ENCODE measurements at places on chromosomes 5 and 9.
A peak's percentile ranks its signal among the peaks of the same experiment; 100 is the strongest.

- peak; percentile 55 for DNase-seq
Observed at GRCh38 chr5:62460578-62460983, 48.0 kb downstream of the IPO11 start.

GRCh38 chr5:156974328-156974727, 11.3 kb upstream of the TIMD4 start:
- no peak for DNase-seq

DNA sequence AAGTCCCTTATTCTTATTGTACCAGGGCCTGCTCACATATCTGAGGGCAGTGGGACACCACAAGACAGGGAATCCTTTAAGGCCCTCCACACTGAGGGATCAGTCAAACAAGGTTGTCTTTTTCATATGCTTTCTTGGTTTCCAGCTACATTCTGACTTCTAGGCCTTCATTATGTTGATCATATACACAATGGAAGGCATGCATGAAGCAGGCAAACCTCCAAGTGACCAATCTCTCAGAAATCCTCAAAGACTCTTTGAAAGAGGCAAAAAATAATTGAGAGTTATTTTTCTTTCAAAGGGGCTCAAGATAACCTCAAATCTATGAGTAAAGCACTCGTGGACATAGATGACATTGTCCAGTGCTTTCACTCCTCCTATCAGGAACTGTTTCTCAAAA, 1195.9 kb upstream of the ACO1 start:
- no peak for DNase-seq

- no peak for DNase-seq
Observed at GRCh38 chr5:71529682-71530081, 57.5 kb upstream of the MCCC2 start.

DNA sequence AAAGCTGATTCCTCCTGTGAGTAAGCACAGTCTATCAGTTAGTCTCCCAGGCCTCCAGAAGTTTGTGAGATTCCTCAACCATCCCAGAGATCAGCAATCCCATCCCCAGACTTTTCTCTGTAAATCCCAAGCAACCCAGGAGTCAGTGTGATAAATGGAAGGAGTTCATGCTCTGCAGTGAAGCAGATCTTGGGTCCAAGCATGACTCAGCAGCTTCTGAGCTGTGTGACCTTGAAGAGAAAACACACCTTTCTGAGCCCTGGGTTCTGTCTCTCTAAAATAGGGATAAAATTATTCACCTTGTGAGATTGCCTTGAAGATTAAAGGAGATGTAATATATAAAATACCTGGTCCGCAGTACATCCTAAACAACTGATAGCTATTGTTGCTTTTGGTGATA, 318.7 kb downstream of the ASTN2 start:
- DNase-seq = no peak

DNA sequence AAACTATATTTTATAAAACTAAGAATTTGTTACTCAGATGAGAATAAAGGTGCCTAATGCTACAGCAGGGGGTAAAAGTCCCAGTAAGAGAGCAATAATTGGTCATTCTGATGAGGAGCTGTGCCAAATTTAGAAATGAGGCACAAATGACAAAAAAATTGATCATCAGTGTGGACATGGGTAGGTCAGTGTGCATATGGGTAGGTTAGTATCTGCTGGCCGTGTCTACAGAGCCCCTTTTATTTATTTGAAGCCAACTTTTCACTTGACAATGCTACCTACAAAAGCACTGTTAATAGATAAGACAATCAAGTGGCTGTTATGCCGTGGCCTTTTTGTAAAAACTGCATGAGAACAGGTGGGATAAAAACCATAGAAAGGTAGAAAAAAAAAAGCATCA, 454.6 kb downstream of the RAB3C start:
- no peak for DNase-seq

DNA sequence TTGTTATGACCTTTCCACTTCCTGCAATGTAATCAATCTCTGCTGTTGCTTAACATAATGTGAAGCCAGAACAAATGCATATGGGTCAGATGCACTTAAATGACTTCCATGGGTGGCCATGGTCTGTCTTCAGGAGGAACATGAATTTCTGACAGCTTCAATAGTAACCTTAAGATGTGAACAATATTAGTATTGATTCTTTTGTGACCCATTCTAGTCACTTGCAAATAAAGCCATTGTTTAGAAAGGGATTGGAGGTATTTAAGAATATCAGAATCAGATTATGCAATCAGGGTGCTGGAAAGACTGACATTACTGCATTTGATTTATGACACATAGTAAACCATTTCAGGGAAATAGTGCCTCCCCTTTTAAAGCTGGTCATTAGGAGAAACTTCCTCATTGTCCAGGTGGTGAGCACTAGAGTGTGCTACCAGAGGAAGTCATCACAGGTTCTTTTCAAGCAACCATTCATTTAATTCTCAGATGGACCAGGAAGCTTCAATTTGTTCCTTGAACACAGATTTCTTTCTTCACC, 32.1 kb downstream of the GRIN3A start:
- no peak for DNase-seq

GRCh38 chr5:52760695-52761366, 26.9 kb upstream of the ITGA1 start:
- no peak for DNase-seq

DNA sequence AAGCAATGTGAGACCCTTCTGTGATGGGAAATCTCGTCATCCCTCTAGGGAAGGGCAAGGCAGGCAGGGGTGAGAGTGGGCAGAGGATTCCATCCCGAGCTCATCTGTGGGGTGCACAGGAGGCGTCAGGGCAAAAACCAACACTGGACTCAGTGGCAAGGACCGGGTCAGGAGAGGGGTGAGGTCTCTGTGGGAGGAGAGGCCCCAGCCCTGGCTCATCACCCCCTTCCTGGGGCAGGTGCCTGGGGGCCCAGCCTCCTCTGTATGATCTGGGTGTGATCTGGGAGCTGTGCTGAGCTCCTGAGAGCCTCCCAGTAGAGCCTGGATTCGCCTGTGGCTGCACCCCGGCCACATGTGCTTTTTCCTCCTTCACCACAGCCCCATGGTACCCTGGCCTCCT, 597 bp downstream of the SPATA31E1 start:
- no peak for DNase-seq

GRCh38 chr9:122785269-122785668, 3.5 kb upstream of the OR5C1 start:
- DNase-seq = no peak

DNA sequence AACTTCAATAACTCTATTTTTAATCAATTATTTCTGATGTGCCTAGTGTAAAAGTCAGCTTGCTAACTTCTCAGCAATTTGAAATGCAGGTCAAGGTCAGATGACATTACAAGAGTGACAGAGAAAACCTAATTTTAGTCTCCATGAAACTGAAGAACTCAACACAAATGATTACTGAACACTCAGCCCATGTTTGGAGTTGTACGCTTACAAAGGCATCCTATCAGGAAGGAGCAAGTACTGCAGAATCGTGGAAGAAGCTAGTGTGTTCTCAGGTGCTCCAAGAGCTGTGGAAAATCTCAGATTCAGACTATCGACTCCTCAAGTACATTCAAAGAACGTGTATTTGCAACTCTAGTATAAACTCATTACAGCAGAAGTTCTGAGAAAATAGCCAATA, 526.7 kb downstream of the PDE4D start:
- DNase-seq = no peak

GRCh38 chr5:62741761-62742160, 163.1 kb downstream of the LRRC70 start:
- DNase-seq = no peak

DNA sequence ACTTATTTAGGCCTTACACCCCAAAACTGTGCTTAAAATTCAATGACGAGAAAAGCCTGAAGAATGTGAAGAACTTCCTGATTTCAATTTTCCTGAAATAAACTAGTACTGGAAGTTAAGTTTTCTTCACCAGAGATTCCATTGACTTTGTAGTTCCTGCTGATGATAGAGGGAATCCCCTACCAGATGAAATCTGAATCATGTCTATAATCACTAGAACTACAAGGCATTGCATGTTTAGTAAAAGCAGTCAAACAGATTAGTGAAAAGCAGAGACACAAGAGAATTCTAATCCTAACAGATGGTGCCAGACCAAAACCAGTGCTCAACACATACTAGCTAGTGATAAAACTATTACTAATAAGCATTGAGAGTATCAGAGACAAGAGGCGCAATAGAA, 130.0 kb downstream of the PDE4D start:
- no peak for DNase-seq

DNA sequence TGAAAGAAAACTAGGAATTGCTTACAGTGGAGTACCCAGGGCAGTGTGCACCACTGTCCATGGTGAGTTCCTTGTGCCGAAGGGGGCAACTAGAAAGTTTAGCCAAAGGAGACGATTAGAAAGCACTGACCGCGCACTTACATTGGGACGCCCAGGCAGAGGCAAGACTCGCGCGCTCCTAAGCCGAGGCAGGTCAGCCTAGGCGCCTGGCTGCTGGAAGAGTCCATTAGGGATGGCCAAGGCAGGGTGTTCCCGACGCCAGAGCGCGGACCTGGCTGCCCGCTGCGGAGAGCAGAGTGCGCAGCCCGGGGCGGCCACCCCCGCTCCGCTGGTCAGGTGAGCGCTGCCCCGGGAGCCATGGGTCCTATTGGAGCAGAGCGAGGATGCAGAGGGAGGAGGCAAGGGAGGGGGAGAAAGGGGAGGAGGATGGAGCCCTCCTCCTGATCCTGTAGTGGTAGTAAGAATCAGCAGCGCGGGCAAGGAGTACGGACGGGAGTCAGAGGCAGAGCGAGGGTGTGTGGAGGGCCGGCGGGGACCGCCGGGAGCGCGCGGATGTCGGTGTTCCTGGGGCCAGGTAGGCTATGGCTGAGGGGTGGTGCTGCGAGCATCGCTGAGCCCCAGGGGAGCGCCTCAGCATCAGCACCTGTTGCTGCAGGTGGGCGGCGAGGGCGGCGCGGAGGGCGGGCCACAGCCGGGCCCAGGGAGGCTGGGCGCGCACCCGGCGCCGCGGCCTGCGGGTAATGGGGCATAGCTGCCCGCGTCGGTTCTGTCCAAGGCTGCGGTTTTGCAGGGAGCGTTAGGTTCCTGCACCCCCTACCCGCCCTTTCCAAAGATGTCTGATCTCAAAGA, at the start of gene ADGRV1:
TSS of gene ADGRV1 (plus strand) at position 454 of the 849 bp plus-strand sequence. CDS start at position 553, 99 bp downstream.
- peak; percentile 74 for DNase-seq
